Calu3 (cell line): ENCODE measurements at places on chromosomes 16 and 17. TPM values are rescaled to one million over a fixed set of nuclear protein-coding genes. Genes with fewer than 3 reads are reported as not detected.

Gene ICAM2
- total RNA-seq, result 3.6 and 4.4 TPM in 2 replicates

Gene ITGAX
- total RNA-seq, result 1.6 and 3.9 TPM in 2 replicates

Gene WDR59
- total RNA-seq, result 95.4 and 97.3 TPM in 2 replicates

Gene SSTR5
- total RNA-seq, result not detected in 2 replicates

Gene CLEC18A
- 2.2 and 3.6 TPM in 2 replicates for total RNA-seq
